RCC 7860 (cell line): ENCODE measurements at places on chromosomes 5 and 9.

DNA sequence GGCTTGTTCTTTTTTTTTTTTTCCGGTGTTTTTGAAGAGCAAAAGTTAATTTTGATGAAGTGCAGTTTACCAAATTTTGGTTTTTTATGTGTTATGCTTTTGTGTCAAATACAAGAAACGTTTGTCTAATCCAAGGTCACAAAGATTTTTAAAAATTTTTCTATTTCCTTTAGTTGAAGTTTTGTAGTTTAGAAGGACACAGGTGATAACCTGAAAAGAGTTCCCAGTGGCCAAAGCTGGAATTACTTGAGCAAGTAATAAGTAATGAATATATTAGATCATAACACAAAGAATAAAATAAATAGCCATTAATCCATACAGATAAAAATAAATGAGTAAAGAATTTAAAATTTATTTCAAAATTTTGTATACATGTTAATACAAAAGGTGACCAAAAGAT, 71.5 kb downstream of the FCHO2 start:
- DNase-seq: no peak

DNA sequence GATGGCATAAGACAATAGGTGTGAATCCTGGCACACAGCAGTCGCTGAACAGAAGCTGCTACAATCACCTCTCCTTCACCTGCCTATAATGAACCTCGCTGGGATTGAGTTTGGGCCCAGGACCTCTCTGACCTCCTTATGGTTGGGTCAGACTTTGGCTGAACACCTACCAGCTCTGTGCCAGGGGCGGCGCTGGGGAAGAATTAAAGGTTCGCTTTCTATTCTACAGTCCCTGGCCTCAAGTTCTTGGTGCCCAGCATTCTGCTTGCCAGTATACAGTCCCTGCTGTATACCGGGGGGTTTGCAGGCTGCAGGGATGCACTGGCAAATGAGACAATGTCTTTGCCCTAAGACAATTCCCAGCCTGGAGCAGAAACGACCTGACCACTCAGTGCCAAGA, 895 bp upstream of the STRBP start:
- DNase-seq: no peak

GRCh38 chr9:69917743-69918142, 97.1 kb downstream of the CFAP95 start:
- no peak for DNase-seq

DNA sequence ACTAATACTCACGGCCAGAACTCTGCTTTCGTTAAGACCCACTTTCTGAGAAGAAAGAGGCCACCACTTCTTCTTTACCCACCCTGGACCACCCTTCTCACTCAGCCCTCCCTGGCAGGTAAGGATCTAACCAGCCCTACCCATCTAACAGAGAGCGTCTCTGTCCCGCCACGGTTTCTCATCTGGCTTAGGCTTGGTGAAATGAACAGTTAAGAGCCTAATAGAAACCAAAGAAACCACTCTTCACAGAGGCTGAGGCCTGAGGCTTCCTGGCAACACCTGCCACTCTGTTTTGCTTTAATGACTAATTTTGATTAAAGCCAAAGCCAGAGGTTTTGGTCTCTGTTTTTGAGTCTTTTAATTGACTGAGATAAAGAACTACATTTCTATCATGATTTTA, 354.1 kb upstream of the SLC30A5 start:
- DNase-seq: no peak

DNA sequence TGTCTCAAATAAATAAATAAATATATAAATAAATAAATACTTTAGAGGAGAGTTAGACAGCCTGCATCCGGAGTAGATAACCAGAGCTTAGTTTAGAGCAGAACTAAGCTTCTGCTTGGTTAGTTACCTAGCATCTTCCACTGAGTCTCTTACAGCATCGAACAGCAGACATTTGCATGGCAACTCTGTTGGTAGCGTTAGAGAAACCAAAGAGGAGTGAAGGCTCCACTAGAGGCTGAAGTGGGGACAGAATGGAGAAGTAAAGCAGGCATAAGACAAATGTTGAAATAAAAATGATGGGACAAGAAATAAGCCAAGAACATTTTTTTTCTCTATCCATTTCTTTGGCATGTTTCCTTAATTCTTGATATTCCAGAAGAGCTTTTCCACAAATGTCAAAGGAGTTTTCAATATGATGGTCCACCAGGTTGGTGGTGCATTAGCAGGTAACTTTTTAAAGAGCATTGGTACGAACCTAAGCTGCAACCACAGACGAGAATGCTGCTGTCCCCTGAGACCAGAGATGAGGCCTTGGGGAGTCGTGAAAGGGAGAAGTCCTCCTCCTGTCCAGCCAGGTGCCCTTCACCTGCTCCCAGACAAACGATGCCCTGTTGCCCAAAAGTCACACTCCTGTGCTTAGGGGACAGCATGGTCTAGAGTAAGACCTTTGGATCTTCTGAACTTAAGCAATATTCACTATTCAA, 438.3 kb downstream of the DIRAS2 start:
- DNase-seq: no peak

DNA sequence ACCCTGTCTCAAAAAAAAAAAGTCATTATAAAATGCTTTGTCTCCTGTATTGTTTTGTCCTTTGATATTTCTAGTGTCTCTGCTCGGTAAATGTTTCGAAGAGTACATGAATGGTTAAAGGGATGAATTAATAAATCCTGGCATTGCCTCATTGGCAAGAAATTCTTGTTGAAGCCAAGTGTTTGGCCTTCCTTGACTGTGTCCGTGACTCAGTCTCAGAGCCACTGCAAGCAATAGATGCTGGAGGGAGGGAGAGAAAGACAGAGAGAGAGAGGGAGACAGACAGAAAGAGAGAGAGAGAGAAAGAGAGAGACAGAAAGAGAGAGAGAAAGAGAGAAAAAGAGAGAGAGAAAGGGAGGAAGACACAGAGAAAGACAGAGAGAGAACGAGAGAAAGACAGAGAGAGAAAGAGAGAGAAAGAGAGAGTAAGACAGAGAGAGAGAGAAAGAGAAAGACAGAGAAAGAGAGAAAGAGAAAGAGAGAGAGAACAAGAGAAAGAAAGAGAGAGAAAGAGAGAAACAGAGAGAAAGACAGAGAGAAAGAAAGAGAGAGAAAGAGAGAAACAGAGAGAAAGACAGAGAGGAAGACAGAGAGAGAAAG, 72.5 kb upstream of the RXRA start:
- no peak for DNase-seq

DNA sequence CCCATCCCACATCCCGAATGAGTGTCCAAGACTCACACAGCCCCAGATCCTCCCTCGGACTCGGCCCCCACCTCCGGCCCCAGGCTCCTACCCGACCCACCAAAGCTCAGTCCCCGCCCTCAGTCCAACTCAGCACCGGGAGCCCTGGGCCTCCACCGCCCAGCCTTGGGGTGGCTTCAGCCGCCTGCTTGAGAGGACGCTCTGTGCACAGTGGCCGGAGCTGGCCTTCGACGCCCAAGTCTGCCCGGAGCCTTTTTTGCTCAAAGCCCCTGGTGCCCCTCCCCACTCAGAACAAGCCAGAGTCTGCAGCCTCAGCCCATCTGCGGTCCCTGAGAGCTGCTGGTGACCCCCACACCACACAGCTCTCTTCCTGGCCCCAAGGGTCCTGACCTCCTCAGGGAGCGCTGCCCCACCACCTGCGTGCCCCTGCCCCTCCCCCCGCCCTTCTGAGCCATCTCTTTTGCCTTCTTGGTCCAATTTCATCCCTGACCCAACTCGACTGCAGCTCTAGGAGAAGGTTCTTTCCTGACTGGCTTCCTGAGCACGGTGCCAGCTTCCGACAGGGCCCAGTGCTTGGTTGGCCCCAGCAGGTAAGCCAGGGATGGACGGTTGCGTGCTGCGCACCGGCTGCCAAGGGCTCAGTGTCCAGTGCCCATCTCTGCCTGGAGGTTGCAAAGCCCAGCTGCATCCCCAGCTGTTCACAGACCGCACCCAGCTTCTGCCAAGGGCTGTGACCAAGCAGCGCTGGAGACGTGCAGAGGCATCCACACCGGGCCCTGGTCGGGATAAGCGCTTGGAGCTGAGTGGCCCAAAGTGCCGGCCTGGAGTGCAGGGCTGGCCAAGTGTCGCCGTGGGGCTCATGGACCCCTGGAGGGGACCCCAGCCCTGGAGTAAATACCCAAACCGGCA, 27.7 kb upstream of the NSMF start:
- no peak for DNase-seq
